ENCODE measurements at places on chromosomes 12 and 14. TPM values are rescaled to one million over a fixed set of nuclear protein-coding genes. Genes with fewer than 3 reads are reported as not detected.

KRT78 gene
- not detected for polyA plus RNA-seq

ALDH1L2 gene
- 0.10 TPM for polyA plus RNA-seq

TROAP gene
- not detected for polyA plus RNA-seq

NDUFA12 gene
- polyA plus RNA-seq, result 173 TPM

CMKLR1 gene
- 0.64 TPM for polyA plus RNA-seq

SERPINA12 gene
- not detected for polyA plus RNA-seq
